ENCODE measurements at places on chromosomes 16 and 17.

- peak; percentile 34 for DNase-seq
These were observed 140.5 kb downstream of the SEC14L1 start for GRCh38 chr17:77281122-77281903.

GRCh38 chr16:31094088-31094423, 541 bp downstream of the VKORC1 start:
- no peak for DNase-seq

DNA sequence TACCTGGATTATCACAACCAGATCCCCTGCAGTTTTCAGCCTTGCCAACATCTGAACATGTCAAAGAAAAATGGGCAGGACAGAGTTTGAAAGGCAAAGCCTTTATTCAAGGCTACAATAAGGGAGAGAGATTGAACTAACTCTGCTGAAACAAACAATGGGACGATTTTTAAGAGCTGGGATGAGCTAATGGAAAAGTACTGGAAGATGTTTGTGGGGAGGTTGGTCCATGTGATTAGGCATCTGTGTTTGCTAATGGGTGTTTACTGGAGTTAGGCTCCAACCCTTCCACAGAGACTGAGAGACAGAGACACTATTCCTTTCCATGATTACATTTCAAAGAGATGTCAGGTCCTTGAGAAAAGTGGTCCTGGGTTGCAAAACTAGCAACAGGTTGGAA, 35.0 kb upstream of the HSBP1 start:
- no peak for DNase-seq

DNA sequence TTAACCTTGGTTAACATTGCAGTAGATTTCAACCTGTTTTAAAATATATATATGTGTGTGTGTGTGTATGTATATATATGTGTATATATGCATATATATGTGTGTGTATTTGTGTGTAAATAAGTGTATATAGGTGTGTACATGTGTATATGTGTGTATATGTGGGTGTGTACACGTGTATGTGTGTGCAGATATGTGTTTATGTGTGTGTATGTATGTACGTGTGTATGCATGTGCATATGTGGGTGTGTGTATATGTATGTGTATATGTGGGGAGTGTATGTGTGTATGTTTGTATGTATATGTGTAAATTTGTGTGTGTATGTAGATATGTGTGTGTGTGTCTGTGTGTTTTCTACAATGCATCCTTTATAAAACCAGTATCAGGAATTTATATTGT, 205.5 kb upstream of the FOXF1 start:
- DNase-seq = no peak

- no peak for DNase-seq
These were observed 19.0 kb upstream of the OSGIN1 start for GRCh38 chr16:83933885-83934683.

GRCh38 chr17:82831041-82831817, 8.6 kb downstream of the ZNF750 start:
- DNase-seq = no peak

GRCh38 chr17:37671824-37672547, 28.7 kb upstream of the DDX52 start:
- no peak for DNase-seq

GRCh38 chr16:58086381-58087208, 42.6 kb downstream of the CFAP20 start:
- DNase-seq = no peak

- DNase-seq = no peak
These were observed 304.6 kb downstream of the ABCC12 start for GRCh38 chr16:47851146-47851545.

GRCh38 chr16:49858200-49859124, 2.5 kb upstream of the ZNF423 start:
- no peak for DNase-seq

- DNase-seq = no peak
These were observed 181.1 kb downstream of the UTP18 start for GRCh38 chr17:51441431-51441830.

GRCh38 chr16:86508028-86508946, 2.0 kb upstream of the FOXF1 start:
- no peak for DNase-seq

- DNase-seq = no peak
These were observed 317.2 kb upstream of the KCNJ16 start for GRCh38 chr17:69757688-69758430.

DNA sequence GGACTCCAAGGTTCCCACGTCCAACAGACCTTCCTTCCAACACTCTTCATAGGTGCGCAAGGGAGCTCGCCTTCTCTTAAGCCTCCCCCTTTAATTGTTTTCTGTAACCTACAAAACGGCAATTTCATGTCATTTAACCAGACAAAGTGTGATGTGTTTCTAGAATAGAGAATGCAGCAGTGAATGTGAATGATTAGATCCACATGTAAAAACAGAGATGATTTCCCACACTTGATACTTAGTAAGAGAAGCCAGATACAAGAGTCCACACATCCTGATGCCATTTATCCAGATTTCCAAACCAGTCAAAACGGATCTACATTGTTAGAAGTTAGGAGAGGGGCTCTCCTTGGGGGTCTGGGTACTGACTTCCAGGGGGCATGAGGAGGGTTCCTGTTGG, 89.3 kb downstream of the IRF8 start:
- no peak for DNase-seq

GRCh38 chr16:28210979-28211588, 681 bp downstream of the XPO6 start:
- peak; percentile 37 for DNase-seq

- DNase-seq = no peak
These were observed 73.3 kb upstream of the MON1B start for GRCh38 chr16:77117707-77118106.

- DNase-seq = no peak
These were observed 117.6 kb upstream of the ZNF750 start for GRCh38 chr17:82957469-82957795.

DNA sequence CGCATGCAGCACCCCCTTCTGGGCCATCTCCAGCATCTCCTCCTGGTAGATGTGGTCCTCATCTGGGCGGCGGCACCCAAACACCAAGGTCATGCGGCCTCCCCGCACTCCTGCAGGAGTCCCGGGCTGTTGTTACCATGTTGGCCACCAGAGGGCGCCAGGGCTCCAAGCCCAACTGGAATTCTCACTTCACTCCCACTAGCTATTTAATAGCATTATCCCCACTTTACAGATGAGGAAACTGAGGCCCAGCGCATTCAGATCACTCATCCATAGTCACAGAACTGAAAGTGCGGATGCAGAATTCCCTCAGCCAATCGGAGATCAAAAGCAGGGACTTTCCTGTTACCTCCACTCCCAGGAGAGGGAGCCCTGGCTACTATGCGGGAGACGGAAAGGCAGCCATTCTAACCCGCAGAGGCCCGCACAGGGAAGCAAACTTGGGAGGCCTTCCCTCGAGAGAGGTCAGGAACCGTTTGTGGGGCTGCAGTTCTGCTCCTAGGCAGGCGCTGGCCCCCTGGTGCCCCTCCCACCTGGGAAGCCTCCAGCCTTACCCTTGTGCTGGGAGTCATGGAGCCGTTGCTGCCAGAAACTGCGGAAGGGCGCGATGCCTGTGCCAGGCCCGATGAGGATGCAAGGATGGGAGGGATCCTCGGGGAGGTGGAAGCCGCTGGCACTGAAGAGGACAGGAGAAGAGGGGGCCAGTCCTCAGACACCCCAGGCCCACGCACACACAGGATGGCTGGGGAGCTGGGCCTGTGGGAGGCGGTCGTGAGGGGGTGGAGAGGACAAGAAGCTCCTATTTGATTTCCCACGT, 40.1 kb downstream of the NOS2 start:
- peak; percentile 44 for DNase-seq
